ENCODE measurements at places on chromosomes 3 and 15. TPM values are rescaled to one million over a fixed set of nuclear protein-coding genes. Genes with fewer than 3 reads are reported as not detected.

CA12 gene
- total RNA-seq, result 93.6 TPM

PRSS50 gene
- not detected for total RNA-seq

PAK6 gene
- total RNA-seq, result 0.13 TPM

UTS2B gene
- total RNA-seq, result 0.66 TPM

BTBD1 gene
- 113 TPM for total RNA-seq

CLDN1 gene
- total RNA-seq, result not detected

FOXB1 gene
- total RNA-seq, result not detected

MAGEL2 gene
- 0.06 TPM for total RNA-seq

NCK1 gene
- total RNA-seq, result 30.0 TPM

PTX3 gene
- 194 TPM for total RNA-seq

RAB5A gene
- total RNA-seq, result 77.2 TPM

KLHL6 gene
- total RNA-seq, result 0.26 TPM
